ENCODE measurements at places on chromosomes 3 and 15.

DNA sequence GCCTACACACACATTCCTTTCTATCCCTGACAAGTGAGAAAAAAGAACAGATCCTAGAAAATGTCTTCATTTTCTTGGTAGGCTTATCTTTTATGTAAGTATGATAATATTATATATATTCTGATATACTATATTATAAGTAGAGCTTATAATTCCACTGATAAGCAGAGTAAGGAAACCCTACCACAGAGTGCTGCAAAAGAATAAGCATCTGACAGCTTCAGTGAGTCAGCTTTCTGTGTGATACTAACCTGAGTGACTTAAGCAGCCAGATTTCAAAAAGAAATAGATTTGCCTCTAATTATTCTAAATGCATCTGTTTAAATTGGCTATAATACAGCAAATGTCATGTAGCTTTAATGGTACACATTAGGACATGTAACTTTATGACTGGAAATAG is 656.0 kb downstream of the MCTP2 start:
- no peak for DNase-seq

GRCh38 chr3:188037195-188037718 is 116.7 kb upstream of the LPP start:
- no peak for DNase-seq

GRCh38 chr3:59444294-59444671 is 394.5 kb upstream of the CFAP20DC start:
- no peak for DNase-seq

- DNase-seq: no peak
Measured at GRCh38 chr3:172938788-172939187, 188.3 kb downstream of the ECT2 start.

- DNase-seq: no peak
Measured at GRCh38 chr3:73068419-73068818, 7.0 kb downstream of the EBLN2 start.

- no peak for DNase-seq
Measured at GRCh38 chr3:58323529-58324390, 8.9 kb upstream of the PXK start.

GRCh38 chr3:170941551-170941950 is 33.1 kb upstream of the EIF5A2 start:
- no peak for DNase-seq

DNA sequence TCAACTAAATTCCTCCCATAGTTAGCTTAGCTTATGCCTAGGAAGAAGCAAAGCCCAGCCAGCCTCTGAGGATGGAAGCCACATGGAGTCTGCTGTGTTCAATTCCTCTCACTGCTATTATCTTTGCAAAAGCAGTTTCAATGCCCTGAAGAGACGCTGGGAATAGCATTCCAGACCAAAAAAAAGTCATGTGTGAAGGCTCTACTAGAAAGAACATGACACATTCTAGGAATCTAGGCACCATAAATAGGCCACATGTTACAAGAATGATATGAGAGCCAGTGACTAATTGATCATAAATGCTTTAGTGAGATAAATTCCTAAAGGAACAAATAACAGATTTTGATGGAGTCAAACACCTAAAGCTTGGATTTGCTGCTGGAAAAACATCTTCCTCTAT is 800.8 kb downstream of the TUSC7 start:
- no peak for DNase-seq

DNA sequence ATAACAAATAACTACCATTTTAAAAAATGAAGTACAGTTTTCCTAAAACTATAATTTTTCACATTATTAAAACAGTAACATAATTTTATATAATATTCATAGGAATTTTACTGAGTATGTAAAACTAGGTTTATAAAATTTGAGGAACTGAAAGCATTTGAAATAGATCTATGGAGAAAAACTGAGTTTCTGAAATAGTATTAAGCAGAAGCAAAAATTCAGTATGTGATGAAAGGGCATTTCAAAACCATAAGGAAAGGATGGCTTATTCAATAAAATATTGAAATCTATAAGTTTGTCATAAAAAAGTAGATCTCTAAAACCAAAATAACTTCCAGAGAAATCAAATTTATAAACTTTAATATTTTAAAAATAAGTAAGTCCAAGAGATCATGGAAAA is 53.4 kb downstream of the GBE1 start:
- DNase-seq: no peak

- DNase-seq: no peak
Measured at GRCh38 chr3:129421236-129421883, 7.1 kb downstream of the EFCAB12 start.

- no peak for DNase-seq
Measured at GRCh38 chr3:194134231-194134756, 1.7 kb upstream of the HES1 start.

GRCh38 chr3:172142051-172142863 is 102.9 kb downstream of the FNDC3B start:
- no peak for DNase-seq

- DNase-seq: no peak
Measured at GRCh38 chr3:171427771-171428320, 32.4 kb downstream of the TNIK start.

Data from cortex of kidney (tissue), 1 donor.